Stimulated activated CD4-positive, alpha-beta T cell treated with anti-CD3 and anti-CD28 coated beads, Interleukin-15, amount 100 ng/mL, for 24 hours (primary cell): ENCODE measurements at places on chromosomes 2 and 18.

DNA sequence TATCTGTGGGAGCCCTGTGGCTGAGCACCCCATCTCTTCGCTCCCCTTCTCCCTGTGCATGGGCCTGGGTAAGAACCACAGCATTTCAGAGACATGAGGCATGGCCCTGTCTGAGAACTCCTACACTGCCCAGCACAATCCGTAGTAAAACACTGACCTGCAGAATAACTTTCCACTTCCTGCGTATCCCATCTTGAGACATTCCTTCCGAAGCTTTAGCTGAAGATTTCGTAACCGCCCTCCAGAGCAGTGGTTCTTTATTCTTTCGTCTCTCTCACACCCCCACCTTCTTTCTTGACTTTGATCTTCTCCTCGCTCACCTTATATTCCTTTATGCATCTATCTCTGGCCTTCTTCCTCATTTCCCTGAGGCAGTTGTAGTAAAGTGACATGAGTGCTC lies 381.1 kb downstream of the HRH4 start:
- no peak for DNase-seq

DNA sequence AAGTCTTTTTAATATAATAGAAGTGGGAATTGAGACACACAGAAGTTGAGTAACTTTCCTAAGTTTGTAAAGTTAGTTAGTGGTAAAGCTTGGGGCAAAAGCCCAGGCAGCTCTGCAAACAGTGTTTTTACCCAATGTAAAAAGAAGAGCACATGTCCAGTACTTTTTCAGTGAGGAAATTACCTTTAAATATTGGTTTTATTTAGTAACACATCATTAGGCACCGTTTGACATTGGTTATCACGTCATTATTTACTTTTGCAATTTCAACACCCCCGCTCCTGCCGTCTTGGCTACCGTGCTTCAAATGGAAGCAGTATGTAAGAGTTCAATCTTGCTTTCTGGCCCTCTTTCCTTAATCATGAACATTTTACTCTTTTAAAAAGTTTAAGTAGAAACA lies 807.9 kb downstream of the EPHA4 start:
- DNase-seq, result no peak

DNA sequence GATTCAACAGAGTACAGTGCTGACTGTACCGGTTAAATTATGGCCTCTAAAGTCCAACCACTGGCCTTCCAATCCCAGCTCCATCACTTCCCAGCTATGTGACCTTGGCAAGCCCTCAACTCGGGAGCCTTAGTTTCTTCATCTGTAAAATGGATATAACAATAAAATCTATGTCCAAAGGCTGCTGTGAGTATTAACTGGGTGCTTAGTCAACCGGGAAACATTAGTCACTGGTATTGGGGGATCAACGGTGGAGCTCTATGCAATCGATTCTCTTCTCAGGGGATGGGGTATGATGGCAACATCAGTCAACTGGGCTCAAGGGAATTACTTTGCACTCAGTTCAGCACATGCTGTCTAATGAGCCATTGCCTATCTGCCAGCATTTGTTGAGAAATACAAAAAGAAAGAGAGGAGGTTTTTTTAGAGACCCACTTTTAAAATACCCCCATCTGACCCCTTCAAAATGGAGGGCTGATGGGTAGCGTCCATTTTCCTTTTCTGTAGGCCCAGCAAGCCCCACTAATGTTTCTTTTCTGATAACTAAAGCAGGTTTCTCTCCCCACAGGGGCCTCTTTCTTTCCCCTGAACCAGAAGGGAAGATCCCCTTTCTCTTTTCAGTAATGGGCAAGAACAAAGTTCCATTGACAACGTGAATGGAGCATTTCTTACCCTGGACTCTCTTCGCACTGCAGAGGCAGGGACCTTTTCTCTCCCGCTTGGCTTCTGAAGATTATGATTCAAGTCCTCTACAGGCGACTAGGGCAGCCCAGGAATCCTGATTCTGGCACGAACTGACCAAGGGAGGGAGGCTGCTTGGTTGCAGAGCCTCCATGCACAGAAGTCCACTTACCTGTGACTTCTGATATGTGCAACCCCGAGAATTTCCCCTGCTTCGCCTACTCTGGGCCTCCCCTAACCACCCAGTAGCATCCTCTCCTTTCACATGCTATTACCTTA lies 8.7 kb upstream of the AGFG1 start:
- peak; percentile 46 for DNase-seq

DNA sequence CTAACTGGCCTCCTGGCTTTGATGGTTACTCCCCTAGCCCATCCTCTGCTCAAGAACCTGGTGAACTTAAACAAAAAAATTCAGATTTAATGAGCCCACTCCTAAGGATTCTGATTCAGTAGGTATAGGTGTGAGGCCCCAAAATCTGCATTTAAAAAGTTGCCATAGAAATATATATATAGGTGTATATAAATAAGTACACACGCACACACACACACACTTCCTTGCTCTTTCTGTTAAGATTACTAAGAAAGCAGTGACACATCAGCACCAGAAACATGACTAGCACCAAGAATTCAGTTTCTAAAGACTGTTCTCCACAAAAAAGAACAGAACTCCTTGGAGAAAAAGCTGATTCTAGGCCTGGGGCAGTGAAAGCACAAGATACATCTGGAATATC lies 17.8 kb downstream of the EML6 start:
- DNase-seq, result no peak

DNA sequence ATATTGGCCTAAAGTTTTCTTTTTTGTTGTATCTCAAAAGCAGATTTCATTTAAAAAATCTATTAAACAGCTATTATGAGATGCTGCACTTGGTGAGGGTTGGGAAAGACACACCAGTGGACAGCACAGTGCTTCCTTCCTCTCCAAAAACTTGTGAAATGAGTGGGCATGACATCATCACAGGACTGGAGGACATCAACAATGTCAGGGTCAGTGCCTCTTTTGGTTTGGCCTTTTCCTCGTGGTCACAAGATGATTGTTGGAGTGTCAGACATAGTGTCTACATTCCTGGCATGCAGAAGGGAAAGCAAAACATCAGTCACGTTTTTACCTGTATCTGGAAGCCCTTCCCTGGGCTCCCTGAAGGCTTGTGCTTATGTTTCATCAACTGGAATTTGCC lies 49.6 kb downstream of the IL1R2 start:
- no peak for DNase-seq

DNA sequence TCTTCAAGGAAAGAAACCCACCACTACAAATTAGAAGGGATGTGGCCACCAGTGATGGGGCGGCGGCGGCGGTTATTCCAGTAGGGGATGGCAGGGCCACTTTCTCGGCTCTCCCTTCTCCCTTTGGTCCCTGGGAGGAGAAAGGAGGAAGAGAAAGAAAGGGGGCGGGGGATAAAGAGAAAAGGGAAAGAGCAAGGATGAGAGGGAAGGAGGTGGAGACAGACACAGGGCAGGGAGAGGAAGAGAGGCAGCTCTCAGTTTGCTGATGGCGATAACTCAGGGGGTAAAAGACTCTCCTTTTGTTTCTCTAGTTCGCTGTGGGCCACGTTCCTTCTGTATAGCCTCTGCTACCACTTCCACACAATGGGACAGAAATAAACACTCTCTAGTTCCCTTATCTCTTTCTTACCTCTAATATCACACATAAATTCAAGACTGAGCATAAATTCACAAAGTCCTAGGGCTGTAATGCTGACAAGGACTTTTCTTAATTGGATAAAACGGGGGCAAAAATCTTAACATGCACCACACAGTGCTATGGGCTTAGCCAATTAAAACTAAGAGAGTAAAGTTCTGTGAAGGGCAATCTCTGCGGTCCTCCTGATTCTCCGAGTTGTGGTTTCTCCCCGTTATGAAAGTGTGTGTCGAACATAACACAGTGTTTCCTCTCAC lies 14.6 kb downstream of the SFT2D3 start:
- DNase-seq, result no peak

GRCh38 chr2:78861546-78861945 lies 164.0 kb upstream of the REG3G start:
- DNase-seq, result no peak

DNA sequence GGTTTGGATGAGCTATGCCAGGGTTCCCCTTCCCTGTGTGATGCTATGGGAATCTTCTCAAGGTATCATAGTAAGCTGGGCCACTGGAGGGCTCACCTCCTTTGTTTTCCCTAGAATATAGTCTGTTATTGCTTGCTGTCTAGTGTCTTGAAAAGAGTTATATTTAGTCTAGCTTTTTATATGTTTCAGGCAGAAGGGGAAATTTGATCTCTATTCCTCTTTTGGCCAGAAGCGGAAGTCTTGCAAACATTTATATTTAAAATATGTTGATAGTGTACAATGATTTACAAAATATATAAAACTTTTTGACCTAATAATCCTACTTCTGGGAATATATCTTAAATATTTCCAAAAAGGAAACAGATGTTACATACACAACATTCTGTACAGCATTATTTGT lies 260.7 kb downstream of the FHOD3 start:
- DNase-seq, result no peak

GRCh38 chr2:238883421-238883901 lies 35.6 kb downstream of the TWIST2 start:
- DNase-seq, result no peak

GRCh38 chr2:226623587-226624368 lies 175.8 kb downstream of the IRS1 start:
- DNase-seq, result no peak

DNA sequence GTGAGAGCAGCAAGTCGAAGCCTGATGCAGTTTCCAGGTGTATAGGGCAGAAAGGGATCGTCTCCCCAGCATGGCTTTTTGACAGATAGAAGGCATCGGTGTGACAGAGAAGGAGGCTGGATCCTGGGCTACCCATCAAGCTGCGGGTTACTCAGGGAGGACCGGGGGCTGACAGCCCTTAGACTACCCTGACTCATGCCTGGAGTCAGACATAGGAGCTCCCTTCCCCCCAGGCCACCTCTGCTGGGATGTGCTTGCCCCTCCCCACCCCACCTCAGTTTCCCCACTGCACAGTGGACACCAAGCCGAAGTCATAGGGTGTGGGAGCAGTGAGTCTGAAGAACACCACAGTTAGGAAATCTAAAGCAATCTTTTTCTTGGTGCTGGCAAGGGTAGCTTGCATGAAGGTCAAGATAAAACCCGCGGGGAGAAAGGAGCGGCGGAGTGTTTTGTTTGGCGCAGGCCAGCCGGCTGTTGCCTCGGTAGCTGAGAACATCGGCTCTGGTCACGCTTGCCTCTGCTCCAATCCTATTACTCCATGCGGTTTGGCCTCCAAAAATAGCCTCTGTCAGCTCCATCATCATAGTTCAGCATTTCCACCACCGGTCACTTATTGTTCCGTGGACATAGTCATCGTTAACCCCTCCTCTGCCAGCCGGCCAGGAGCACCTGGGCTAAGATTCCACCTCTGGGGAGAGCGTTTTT lies 169.2 kb upstream of the GLI2 start:
- no peak for DNase-seq

DNA sequence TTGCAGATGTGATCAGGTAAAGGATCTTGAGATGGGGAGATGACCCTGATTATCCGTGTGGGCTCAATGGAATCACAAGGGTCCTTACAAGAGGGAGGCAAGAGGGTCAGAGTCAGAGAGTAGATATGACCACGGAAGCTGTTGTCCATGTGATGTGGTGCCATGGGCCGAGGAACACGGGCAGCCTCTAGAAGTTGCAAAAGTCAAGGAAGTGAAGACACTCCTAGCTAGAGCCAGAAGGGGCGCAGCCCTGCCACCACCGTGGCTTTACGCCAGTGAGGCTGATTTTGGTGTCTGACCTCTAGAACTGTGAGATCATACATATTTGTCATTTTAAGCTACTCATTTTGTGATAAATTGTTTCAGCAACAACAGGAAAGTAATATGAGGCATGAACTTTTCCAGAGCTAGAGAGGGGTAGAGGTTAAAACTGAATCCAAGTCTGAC lies 114.4 kb downstream of the CAPN13 start:
- DNase-seq, result no peak

DNA sequence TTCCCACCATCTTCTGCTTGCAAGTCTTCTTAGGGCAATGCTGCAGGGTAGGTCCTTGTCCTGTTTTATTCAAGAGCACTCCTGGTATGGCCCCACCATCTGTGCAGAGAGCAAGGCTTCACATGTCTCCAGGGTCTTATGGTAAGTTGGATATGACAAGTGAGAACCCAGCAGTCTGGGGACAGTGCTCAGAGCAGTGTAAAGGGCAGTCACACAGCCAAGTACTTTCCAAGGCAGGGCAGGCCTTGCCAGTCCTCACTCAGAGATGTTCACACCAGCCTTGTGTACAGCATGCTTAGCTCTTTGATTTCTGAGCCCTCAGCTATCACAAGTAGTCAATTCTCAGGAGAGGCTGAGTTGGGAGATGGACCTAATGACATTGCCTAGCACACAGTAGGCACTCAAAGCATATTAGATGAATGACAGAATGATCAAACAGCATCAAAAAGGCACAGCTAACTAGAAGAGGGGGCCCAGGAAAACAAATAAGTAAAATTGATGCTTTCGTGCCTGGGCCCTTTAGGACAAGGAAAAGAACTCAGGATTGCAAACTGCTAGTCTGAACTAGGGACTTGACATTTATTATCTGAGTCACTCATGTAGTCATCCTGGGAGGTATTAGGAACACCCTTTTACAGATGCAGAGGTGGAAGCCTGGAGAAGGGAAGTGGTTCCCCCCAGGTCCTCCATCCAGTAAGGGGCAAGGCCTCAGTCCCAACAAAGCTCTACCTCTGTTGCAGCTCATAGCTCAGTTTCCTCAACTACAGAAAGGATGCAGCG lies 86.7 kb upstream of the CTAGE1 start:
- no peak for DNase-seq

GRCh38 chr18:51390702-51391101 lies 193.2 kb upstream of the MEX3C start:
- DNase-seq, result no peak

- no peak for DNase-seq
Measured at GRCh38 chr2:58497168-58497567, 256.0 kb upstream of the FANCL start.

GRCh38 chr18:68796936-68797690 lies 767 bp upstream of the CCDC102B start:
- no peak for DNase-seq

GRCh38 chr18:394987-395362 lies 105.5 kb downstream of the COLEC12 start:
- DNase-seq, result no peak

GRCh38 chr2:38692636-38693318 lies 26.9 kb downstream of the GALM start:
- DNase-seq, result no peak

- DNase-seq, result no peak
Measured at GRCh38 chr2:38716185-38716584, 35.0 kb downstream of the SRSF7 start.

GRCh38 chr2:73414696-73415095 lies 29.1 kb downstream of the ALMS1 start:
- DNase-seq, result no peak

DNA sequence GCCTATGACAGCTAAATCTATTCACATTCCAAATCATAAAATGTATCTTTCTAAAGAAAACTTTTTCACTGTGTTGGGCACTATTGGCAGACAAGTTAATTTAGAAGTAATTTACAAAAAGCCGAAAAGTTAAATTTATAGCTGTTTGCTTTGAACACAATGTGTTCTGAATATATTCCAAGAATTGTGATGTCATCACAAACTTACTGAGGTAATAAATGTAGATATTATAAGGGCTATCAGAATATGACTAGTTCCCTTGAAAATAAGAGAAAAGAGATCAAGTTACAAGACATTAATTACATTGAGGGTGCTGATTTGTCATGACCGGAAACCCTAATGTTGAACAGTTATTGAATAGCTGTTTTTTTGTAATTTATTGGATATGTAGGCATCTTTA lies 153.9 kb upstream of the SCN7A start:
- DNase-seq, result no peak
